NCI-H187 treated with DMSO at 0.1 percent for 48 hours (cell line): ENCODE measurements at places on chromosomes 11 and 22.

DNA sequence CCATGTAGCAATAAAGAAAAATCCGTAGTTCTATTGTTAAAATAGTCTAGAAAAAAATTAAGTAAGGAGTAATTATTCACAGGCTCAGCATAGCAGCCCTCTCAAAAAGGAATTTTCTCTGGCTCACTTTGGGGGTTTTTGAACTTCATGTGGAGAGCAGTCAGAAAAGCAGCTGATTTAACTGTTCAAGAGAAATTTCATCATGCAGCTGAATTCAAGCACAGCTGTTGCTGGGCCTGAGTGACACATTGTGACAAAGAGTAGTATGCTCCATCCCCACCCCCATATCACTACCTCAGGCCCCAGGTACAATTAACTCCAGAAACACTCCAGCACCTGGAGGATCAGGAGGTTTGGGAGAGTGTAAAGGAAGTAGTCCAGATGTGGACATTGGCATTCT, 272.1 kb downstream of the FAM76B start:
- DNase-seq: no peak

GRCh38 chr11:28089378-28089777, 18.6 kb downstream of the KIF18A start:
- no peak for DNase-seq

DNA sequence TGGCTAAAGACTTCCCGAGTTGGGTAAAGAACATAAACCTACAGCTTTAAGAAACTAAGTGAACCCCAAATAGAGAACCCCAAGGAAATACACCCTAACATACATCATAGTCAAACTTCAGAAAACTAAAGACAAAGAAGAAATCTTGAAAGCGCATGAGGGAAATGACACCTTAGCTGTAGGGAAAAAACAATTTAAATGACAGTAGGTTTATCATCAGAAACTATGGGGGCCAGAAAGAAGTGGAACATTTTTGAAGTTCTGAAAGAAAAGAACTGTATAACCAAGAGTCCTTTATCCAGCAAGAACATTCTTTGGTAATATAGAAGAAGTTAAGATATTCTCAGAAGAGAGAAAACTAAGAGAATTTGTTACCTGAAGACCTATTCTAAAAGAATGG, 15.5 kb upstream of the OR2AT4 start:
- DNase-seq: no peak

GRCh38 chr11:111851636-111852035, 19.7 kb downstream of the ALG9 start:
- DNase-seq: no peak

- DNase-seq: no peak
Observed at GRCh38 chr22:22318723-22319465, 74.3 kb downstream of the VPREB1 start.

DNA sequence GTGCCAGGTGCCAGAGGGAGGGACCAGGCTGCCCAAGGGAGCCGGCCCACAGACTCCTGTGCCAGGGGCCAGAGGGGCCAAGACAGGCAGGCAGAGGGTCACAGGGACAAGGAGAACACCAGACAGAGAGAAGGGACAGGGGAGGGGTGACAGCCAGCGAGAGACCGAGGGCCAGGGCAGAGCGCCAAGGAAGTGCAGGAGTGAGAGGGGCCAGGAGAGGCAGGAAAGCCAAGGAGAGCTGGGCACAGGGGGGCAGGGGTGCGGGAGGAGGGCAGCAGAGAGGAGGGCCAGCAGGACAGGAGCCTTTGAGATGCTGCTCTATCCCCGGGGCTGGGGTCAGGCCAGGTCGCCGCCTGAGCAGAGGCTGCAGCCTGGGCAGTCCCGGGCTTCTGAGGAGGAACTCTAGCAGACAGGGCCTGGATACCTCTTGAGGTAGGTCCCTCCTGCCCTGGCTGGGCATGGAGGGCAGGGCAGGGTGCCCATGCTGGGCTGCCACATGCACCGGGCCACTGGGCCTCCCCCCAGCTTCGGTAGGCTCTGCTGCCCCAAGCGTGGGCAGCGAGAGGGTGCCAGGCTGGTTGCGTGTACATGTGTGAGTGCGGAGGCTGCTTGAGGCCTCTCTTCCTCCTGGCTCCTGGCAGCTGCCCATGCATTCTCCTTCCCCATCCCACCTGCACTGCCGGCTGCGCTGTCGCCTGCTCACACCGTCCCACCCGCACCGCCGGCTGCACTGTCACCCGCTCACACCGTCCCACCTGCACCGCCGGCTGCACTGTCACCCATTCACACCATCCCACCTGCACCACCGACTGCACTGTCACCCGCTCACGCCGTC, 12.2 kb downstream of the LSP1 start:
- DNase-seq: no peak

DNA sequence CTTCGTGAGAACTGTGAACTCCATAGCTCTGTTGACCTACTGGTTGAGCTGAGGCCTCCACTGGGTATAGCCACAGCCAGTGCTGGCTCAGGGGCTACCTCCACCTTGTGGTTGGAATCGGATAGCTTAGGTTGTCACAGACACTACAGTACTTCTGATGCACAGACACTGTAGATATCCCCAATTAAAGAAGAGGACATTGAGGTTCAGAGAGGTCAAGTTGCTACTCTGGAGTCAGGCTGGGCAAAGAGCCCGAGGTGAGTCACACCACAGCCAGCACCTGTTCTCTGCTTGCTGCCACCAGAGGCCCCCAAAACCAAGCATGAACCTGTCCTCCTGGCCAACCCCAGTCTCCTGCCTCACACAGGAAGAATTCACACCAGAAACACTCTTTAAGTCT, 5.4 kb downstream of the UFD1 start:
- DNase-seq: no peak
